ENCODE measurements at places on chromosomes 11 and 22.

- DNase-seq = no peak
Observed at GRCh38 chr11:75574698-75575602, 12.9 kb downstream of the SERPINH1 start.

- peak; percentile 67 for DNase-seq
Observed at GRCh38 chr11:119056421-119056999, 495 bp downstream of the HYOU1 start.

- DNase-seq = no peak
Observed at GRCh38 chr11:59212222-59212621, 505 bp downstream of the MPEG1 start.

DNA sequence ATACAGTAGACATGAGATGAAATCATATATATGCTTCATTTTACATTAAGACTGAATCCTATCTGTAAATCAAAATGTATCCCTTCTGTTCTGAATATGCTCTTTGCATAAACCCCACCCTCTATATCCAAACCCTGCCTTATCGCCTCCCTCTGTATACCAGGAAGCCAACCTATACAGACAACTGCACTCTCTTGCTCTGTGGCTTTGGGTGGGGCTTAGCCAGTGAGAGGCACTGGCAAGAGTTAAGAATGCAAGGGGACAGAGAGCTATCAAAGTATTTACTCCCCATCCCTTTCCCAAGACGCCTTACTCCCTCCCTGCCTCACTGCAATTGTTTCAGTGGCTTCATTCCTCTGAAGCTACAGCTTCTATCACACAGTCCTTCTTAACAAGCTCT, 309.8 kb downstream of the TTC28 start:
- DNase-seq = no peak

GRCh38 chr22:46060292-46061123, 83.5 kb upstream of the WNT7B start:
- DNase-seq = no peak

DNA sequence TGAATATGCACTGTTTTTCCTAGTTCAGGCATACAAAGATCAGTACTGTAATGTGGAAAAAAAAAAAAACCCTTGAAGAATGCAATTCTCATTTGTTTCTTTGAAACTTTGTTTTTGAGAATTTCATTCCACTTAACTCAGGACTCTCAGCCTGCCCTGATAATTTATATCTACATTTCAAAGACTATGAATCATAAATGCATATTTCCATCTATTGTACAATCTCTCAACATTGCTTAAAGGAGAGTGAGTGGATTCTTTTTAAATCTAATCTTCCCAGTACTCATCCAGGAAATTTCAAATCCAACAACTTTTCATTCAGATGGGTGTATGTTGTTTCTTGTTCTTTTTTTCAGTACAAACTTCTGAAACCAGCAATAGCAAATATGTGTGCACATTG, 322.2 kb upstream of the DDI1 start:
- DNase-seq = no peak

DNA sequence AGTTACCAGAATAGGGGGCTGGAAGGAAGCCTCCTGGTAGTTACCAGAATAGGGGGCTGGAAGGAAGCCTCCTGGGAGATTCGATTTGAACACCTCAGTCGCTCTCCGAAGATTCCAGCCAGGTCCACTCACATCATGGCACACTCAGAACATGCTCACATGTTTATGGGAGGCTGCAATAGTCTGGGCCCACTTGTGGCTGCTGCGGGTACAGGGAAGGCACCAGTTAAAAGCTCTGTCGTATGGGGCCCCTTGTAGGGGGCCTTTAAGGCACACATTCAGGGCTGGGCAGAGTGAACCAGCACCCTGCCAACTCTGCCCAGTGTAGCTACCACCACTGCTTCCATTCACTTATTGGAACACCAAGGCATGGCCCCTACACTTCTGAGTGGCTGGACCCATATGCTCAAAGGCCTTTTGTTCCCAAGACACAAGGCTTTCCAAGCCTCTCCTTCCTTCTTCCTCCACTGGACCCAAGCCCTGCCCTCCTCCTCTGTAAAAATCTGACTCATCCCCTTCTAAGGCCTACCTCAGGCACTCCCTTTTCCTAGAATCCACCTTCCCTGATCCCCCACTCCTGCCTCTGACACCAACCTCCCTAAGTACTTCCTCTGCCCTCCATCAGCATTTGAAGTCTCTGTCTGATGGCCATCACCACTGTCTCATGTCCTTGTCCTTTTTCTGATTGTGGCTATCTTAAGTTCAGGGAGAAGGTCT, 28.0 kb downstream of the USP35 start:
- DNase-seq = no peak

DNA sequence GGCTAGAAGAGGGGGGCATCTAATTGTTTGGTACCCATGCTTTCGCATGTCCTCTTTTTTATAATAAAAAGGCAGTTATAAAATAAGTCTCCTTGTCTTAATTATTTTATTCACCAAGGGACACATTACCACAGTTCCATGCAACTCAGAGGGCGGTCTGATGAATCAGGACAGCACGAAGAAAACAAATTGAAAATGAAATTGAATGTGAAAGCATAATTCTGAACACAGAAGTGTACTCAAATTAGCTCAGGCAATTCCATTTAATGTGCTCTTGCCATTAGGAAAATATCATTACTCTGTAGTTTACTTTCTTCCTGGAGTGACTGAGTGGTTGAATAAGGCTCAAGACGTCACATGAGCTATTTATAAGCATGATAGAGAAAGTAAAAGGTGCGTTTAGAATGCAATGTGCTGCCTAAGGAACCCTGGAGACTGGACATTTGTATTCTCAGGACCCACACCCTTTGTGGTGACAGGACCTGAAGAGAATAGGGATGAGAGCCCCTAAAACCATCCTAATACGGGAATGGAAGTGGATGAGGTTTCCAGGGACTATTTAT, 59.6 kb downstream of the MTNR1B start:
- no peak for DNase-seq
